CMK (cell line): ENCODE measurements at places on chromosomes 2 and 18.

GRCh38 chr2:218387369-218388194, 5.5 kb downstream of the SLC11A1 start:
- DNase-seq = no peak

GRCh38 chr2:152167065-152167464, 8.5 kb downstream of the STAM2 start:
- DNase-seq = no peak

DNA sequence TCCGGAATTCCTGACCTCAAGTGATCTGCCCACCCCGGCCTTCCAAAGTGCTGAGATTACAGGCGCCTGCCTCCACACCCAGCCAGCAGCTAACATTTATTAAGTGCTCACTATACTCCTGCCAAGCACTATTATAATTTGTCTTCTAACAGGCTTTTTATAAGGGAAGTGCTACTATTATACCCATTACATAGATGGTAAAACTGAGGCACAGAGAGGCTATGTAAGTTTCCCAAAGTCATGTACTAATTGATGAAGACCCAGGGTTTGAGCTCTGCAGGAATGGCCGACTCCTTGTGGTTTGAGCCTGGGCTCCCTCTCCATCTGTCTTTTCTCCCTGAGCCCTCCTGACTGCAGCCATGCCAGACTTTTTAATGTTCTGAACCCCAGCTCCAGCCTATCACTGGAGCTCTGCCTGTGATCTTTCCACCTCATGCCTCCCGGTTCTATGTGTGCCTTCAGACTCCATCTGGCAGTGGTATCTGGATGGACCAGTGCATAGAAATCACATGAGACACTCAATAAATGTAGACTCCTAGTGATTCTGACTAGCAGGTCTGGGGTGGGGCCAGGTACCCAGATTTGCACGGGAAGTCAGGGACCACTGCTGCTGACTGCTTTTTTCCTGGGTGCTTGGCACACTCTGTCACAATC, 197.1 kb downstream of the NEDD4L start:
- DNase-seq = no peak

DNA sequence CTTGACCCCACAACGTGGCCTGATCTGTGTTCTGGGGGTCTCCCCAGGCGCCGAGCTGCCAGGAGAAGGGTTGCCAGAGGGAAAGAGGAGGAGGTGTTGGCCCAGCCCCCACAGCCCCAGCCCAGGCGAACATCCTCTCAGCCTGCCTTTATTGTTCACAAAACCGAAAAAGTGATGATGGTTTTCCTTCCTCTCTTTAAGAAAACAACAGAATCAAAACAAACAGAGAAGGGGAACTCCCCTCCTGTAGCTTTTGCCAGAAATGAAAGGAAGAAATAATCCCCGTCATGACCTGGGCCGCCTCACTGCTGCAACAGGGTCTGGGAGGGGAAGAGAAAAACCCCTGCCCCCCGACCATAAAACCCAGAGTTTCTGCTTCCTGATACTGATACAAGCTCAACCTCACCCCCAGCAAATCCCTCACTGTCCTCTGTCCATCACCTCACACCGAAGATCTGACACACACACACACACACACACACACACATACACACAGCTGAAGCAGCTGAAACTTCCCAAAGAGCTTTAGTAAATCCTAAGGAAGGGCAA, 52.0 kb downstream of the ZFP36L2 start:
- no peak for DNase-seq

GRCh38 chr2:18483896-18484295, 76.6 kb downstream of the RDH14 start:
- DNase-seq = no peak
